ENCODE measurements at places on chromosomes 7 and 10.

- no peak for DNase-seq
Observed at GRCh38 chr10:59517996-59518395, 155.6 kb upstream of the FAM13C start.

DNA sequence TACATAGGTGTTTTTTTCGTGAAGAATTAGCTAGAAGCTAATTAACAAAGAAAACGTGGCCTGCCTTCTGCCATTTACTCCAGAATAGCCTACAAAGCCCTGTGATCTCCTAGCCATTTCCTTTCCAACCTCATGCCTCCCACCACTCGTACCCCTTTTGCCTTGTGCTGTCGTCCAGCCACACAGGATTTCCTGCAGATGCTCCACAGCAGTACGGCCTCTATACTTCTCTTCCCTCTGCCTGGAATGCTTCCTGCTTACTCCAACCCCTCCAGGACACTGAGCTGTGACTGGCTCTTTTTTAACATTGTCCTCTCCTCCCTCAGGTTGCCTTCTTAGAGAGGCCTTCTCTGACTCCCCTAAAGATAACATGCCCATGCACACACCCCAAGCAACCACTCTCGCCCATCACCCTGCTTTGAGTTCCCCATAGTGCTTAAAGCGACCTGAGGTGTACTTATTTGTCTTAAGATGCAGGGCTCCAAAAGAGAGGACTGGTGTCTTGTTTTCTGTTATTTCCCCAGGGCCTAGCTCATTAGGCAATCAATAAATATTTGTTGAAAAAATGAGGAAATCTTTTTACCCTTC is 32.7 kb downstream of the STK17A start:
- DNase-seq, result no peak

DNA sequence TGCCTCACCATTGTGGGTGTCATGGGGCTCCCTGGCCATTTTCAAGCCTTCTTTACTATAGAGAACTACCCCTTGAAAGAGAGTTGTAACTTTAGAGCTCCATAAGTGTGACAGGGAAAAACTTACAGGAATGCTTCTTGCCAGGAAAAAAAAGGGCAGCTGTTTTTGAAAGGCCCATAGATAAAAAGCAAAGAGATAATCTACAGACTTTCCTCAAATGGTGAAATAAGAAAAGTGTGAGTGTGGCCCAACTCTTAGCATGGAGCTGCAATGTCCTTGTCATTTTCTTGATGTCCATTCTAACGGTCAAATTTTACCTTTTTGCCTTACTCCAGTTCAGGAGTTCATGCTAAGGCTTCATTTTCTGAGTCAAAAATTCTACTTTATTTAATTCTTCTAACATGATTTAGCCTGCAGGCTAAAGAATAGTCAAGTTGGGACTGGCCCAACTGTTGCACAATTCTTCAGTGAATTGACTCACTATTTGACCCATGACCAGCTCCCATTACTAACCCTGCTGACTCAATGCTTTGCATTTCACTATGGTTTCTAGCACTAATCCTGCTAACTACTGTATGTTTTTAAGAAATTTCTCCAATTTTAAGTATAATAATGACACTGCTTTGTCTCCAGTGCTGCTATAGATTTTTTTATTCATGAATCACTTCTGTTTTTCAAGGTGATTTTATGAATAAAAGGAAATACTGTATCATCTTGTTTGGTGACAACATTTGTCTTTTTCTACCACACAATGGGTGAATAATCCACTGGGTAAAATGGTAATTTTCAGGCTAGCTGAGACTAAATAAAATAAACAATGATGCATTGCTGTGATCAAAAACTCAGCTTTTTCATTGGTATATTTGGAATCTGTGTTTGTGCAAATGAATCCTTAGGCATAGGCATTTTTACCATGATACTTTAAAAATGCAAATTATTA is 41.4 kb upstream of the SGCE start:
- no peak for DNase-seq

DNA sequence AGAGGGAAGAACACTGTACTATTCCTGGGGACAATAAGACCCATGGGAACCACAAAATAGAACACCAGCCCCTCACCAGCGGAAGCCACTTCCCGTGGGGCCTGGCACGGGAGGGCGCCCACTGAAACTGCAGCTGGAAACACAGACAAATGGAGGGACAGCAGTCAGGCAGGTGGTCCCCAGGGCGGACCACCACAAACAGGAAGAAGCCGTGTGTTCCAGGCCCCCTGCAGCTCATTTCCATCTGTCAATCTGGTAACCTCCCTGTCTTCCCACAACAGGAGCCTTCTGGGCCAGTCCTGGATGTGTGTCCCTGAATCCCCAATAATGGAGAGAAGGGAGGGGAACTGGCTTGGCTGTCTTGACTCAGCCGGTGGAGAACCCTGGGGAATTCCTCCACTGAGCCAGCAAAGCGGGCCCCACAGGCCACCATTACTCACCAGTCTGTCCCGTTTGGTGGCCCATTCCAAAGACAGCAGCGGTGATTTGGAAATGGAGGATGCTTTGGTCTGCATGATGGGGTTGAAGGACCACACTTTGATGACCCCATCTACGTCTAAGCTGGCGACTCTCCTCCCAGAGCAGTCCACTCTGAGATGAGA is 16.7 kb downstream of the WDR91 start:
- no peak for DNase-seq

GRCh38 chr10:83862723-83863122 is 276.6 kb upstream of the GHITM start:
- no peak for DNase-seq

GRCh38 chr7:116629051-116629463 is 42.9 kb upstream of the MET start:
- no peak for DNase-seq

DNA sequence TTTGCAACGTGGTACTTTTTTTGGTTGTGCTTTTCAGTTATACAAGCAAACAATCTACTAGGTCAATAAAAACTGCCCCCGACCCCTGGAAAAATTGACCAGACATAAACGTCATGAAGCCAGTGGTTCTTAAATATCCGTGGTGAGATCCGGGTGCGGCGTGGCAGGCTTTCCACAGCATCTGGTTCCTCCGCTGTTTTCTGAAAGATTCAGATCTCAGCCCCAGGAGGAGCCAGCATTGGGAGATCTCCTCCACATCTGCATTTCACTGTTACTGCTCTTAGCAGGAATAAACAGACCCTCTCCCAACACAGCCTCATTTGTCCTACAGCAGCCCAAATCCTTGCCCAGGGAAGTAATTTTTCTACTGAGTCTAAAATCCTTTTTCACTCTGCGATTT is 664.3 kb upstream of the FOXK1 start:
- no peak for DNase-seq

GRCh38 chr7:137036768-137037167 is 168.3 kb downstream of the CHRM2 start:
- DNase-seq, result no peak

DNA sequence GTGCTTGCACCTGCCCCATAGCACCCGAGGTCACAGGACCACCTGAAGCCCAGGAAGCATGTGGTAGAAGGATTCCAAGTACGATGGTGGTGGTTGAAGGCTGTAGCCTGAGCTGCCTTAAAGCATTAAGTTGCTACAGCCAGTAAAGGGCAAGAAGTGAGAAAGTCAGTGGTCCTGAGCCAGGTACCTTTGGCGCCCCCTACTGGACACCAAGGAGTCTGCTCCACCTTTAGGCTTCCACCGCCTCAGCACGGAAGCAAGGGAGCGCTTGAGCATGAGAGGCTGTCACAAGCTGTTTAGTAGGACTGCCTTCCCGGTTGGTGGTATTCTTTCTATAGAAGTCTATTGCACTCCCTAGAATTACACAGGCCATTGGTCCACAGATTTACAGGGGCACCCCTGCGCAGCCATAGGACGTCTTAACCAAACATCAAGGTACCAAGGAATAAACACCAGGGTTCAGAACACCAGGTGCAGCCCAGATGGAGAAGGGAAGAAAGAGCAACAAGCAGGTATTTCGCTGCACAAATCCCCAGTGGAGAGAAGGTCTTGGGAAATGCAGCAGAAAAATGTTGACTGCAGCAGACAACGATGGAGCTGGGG is 2.2 kb downstream of the CRTAC1 start:
- DNase-seq, result peak; percentile 57

GRCh38 chr7:12584930-12585329 is 14.4 kb downstream of the SCIN start:
- no peak for DNase-seq

DNA sequence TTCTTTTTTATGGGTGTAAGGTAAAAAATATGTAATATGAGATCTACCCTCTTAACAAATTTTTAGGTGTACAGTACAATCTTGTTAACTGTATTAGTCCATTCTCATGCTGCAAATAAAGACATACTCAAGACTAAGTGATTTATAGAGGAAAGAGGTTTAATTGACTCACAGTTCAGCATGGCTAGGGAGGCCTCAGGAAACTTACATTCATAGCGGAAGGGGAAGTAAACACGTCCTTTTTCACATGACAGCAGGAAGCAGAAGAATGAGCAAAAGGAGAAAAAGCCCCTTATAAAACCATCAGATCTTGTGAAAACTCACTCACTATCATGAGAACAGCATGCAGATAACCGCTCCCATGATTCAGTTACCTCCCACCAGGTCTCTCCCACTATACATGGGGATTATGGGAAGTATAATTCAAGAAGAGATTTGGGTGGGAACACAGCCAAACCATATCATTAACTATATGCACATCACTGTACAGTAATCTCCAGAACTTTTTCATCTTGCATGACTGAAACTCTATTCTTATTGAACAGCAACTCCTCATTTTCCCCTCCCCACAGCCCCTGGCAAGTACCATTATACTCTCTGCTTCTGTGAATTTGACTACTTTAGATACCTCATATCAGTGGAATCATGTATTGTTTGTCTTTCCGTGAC is 127.4 kb downstream of the WNT2 start:
- no peak for DNase-seq

GRCh38 chr10:48533951-48534720 is 70.7 kb downstream of the ARHGAP22 start:
- no peak for DNase-seq

DNA sequence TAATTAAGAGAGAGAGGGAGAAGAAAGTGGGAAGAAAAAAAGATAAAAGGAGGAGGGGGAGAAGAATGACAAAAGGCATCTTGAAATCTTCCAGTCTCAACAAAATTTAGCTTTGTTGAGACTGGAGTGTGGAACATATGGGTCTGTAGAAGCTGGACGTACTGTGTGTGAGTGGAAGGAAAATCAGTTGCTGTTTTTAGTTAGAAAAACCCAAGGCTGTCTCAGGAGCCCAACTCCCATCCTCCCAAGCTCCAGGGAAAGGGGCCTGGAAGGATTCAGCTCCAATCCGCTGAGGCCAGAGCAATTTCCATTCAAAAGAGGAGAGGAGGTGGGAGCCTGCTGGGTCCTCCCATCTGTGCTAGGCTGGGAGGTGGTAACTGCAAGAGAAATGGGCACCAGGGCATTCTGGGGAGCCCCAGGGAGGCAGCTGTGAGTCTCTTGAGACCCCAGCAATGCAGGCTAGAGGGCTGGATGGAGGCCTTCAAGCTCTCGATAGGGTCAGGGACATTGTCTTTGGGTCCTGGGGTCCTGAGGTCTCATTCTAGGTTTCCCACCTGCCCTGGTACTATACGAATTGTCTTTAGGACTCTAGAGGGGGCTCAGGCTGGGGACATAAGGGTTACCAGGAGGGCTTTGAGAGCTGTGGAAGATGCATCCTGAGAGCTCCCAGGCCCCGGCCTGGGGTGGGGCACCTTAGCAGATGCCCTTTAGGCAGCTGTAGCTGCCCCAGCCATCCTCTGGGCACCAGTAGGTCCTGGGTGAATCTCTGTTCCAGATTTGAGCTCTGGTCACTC is 21.4 kb downstream of the ADCYAP1R1 start:
- no peak for DNase-seq

DNA sequence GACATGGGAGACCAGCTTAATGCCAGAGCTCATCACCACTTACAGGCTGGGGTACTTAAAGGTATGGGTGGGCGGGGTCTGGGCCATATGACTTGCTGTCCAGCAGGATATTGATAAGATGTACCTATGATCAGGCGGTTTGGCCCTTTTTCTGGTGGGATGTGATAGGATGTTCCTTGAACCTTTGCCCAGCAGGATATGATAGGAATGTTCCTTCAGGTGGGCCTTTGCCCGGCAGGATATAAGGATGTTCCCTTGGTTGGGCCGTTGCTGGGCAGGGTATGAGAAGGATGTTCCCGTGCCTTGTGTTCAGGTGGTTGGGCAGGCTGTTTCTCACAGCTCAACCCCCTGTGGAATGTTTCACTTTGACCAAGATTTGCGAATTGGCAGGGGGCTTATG is 187.2 kb upstream of the CXCL12 start:
- DNase-seq, result no peak

- no peak for DNase-seq
Observed at GRCh38 chr10:95171336-95171735, 22.7 kb upstream of the ACSM6 start.

GRCh38 chr10:126663880-126664279 is 6.6 kb downstream of the C10orf90 start:
- no peak for DNase-seq

DNA sequence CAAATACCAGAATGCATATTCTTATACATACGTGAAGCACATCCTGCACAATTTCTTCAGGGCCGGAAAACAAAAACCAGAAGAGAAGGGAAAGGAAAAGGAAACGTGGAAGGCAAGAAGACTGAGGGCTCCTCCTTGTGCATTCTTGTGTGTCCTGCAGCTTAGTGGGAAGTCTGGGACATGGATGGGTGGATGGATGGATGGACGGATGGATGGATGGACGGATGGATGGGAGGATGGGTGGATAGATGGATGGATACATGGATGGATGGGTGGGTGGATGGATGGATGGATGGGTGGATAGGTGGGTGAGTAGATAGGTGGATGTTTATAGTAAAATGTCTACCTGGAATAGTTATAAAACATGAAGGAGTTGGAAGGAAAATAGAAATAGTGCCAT is 30.8 kb upstream of the SLC35B4 start:
- no peak for DNase-seq

DNA sequence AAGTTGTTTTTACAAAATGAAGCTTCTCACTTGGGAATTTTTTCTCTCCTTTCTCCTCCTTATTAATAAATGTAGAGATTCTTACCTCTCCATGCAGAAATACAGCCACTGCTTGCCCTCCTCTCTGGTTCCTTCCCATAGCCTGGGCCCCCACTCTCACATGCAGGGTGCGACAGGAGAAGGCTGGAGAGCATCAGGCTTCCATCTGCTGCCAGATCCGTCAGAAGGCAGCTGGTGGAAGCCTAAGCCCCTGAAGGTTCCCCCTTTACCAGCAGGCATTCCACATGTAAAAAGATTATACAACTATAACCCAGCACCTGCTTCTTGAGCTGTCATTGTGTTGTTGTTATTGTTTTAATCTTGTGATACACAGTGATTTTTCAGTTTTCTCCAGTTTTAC is 314.2 kb downstream of the LHFPL3 start:
- no peak for DNase-seq

GRCh38 chr7:55435466-55435865 is 70.3 kb downstream of the LANCL2 start:
- DNase-seq, result no peak

DNA sequence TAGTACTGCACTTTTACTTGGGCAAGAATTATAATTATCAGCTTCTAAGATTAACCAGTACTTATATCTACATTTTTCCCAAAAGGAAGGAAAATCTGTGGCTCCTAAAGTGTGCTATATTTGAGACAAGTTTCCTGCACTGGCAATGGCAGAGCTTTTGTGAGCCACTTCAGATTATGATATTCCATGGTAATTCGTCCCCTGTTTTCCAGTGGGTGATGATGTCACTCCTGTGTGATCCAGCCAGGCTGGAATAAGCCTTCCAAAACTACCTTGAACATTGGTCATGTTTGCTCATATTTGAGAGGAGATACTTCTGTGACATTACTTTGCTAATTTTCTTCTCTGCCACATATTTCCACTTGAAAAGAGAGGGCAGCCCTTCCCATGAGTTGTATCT is 302.1 kb downstream of the MDFIC start:
- DNase-seq, result no peak
